Fibroblast of skin of left biceps (primary cell): ENCODE measurements at places on chromosomes 4 and X.

GRCh38 chr4:6381571-6382123, 90.8 kb downstream of the PPP2R2C start:
- no peak for DNase-seq

GRCh38 chr4:189445613-189446012, 495.1 kb upstream of the FRG1 start:
- DNase-seq = no peak

GRCh38 chr4:58564695-58565475, 1454.7 kb upstream of the IGFBP7 start:
- DNase-seq = no peak

DNA sequence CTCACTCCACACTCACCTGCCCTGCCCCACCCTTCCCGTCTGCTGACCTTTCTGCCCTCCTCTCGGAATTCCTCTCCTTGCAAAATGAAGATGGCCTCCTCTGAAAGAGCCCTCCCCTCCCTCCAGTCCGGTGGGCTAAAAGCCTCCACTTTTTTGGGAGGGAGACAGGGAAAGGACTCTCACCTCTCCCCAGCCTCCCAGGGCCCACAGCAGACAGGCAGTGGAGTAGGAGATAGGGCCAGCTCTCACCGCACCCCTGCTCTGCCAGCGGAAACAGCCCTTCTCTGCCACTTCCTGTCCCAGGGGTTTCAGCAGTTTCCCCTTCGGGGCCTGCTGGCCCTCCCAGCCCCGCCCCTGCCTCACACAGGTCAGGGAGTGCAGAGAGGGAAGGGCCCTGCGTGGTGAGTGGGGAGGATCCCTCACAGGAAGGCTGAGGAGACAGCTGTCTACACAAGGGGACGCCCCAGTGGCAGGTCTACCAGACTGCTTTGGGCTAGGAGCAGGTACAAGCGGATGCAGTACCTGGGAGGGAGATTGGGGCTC, 18.2 kb downstream of the ELF4 start:
- DNase-seq = no peak

- no peak for DNase-seq
Observed at GRCh38 chrX:72060196-72060920, 71.4 kb downstream of the RTL5 start.

GRCh38 chr4:170400361-170400760, 310.6 kb upstream of the AADAT start:
- no peak for DNase-seq

GRCh38 chr4:26005764-26006163, 91.7 kb downstream of the SMIM20 start:
- DNase-seq = no peak

- DNase-seq = no peak
Observed at GRCh38 chr4:166363198-166363597, 490.2 kb downstream of the TLL1 start.

- no peak for DNase-seq
Observed at GRCh38 chrX:118631586-118631985, 95.8 kb upstream of the IL13RA1 start.

- DNase-seq = no peak
Observed at GRCh38 chr4:84167564-84167963, 331.5 kb downstream of the NKX6-1 start.

GRCh38 chrX:69179380-69179911, 14.2 kb upstream of the PJA1 start:
- no peak for DNase-seq

GRCh38 chr4:94442251-94442650, 9.5 kb upstream of the PDLIM5 start:
- no peak for DNase-seq

DNA sequence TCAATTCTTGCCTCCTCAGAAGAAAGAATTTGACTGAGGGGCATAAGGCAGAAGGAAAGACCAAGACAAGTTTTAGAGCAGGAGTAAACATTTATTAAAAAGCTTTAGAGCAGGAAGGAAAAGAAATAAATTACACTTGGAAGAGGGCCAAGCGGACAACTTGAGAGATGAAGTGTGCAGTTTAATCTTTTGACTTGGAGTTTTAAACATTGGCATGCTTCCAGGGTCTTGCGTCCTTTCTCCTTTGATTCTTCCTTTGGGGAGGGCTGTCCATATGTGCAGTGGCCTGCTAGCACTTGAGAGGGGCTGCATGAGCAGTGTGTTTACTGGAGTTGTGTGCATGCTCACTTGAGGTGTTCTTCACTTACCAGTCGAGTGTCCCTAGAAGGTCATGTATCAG, 275.8 kb upstream of the IL1RAPL1 start:
- DNase-seq = no peak

GRCh38 chr4:108049406-108049805, 59.7 kb downstream of the HADH start:
- DNase-seq = no peak

DNA sequence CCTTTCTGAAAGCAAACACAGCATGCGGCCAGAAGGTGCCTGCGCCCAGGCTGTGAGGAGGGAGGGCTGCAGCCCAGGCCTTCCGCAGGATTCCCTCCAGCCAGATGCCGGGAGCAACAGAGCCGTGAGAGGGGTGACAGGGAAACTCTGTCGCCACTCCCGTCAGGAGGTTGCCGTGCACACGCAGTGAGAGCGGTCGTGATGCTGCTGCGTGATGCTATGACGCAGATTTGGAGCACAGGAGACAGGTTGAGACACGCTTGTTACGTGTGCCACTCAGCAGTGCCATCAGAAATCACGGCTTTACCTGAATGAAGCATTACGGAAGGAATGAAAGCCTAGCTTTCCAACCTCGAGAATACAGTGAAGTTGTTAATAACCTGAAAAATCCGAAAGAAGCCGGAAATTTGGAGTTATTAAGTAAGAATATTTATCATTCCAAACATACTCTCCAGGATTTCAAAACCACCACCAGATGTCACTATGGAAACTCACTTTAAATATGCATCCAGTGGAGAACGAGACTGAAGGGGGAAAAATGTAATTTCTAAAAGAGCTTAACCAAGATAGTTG, 54.4 kb downstream of the FAT1 start:
- peak; percentile 68 for DNase-seq

- peak; percentile 2 for DNase-seq
Observed at GRCh38 chrX:111671668-111672067, 9.3 kb upstream of the ALG13 start.
